ENCODE measurements at places on chromosomes 2 and 18.

DNA sequence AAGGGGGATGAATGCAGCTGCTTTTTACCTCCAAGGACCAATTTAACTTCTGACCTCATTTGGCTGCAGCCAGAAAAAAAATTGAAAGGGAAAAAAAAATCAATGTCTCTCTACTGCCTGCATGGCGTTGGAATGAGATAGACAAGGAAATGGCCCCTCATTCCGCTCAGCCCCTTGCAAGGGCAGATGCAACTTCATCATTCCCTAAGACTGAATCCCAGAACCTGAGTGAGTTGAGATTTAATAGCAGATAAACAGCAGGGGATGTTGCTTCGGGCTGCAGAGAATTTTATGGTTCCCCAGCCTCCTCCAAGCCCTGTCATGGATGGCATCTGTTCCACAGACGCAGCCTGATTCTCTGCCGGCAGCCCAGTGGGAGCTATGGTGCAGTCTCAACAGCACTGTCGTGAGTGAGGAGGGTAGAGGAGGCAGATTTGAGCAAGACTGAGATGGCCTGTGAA is 49.0 kb downstream of the CAPN13 start:
- no peak for DNase-seq

GRCh38 chr18:36532394-36532793 is 234.9 kb downstream of the FHOD3 start:
- no peak for DNase-seq

GRCh38 chr2:170038734-170039133 is 139.2 kb upstream of the MYO3B start:
- no peak for DNase-seq

DNA sequence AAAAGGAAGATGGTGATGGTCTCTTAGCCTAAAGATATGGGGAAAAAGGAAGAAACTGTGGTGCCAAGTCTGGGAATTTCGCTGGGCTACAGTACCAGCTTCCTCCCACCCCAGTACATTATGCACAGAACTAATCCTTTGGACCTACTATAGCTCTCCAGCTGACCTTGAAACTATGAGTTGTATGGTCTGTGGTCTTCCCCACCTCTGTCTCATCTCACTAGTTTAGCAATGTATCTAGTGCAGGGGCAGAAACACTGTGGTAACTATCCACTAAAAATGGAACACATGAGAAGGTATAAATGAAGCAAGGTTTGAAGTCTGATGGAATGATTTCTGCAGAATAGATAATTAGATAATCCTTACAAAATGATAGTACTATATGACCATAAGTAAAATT is 190.4 kb upstream of the CCDC150 start:
- DNase-seq: no peak

- peak; percentile 17 for DNase-seq
Observed at GRCh38 chr2:35973132-35973736, 382.3 kb upstream of the CRIM1 start.

DNA sequence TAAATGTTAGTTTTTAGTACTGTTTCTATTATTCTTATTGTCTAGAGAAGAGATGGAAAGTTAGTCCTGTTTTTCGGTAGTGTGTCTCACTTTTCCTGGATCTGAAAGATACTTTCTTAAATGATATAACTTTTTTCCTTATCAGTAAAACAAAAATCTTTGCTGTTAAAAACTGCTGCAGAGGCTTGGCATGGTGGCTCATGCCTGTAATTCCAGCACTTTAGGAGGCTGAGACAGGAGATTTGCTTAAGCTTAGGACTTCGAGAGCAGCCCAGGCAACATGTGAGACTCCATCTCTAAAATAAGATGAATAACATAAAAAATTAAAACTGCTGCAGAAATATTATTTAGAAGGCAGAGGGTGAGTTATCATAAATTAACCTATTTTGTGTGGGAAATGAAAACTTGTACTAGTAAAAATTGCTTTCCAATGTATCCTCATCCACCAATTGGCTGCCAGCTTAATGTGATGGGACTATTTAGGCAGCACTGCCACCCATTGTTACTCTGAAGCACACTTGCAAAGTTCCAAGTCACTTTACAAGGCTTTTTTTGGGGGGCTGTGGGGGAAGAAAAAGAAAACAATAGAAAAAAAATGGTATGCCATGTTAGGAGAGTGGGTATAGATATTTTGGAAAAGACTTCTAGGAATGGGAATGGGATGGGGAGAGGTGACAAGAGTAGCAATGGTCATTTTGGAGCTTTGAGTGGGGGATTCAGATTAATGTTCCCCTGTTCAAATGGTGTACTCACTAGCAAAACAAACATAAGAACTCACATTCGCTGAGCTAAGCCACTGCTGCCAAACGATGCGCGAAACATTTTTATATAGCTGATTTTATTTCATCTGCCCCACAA is 62.7 kb downstream of the MEIS1 start:
- no peak for DNase-seq

DNA sequence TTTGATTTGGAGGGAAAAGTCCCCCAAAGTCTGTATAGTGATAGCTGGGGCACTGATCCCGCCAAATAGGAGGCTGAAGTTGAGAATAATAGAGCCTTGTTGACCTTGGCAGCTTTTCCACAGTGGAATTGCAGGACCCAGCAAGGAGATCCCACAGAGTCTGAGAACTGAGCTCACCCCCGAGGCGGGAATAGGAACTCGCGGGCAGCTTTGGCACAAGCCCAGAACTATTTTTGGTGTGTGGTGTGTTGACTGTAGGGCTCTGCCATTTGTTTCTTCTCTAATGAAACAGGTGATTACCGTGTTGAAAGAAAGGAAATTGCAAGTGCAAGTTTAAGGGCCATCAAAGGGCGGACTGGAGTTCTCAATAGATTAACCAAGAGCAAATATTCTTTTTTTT is 34.0 kb downstream of the SH3RF3 start:
- no peak for DNase-seq

DNA sequence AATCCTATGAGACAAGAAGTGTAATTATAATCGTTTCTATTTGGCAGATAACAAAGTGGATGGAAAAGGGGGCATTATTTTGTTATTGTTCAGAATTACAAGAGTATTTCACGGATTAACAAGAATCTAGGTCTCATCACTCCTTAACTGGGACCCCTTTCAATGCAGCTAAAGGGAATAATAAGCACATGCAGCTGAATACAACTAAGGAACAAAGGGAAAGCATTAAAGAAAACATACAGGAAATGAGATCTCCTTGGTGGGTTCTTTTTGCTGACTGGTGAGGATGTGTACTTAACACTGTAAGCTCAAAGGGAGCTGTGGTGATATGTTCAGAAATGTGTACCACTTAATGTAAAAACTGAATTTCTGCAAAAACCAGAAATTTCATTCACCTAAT is 140.5 kb upstream of the WDSUB1 start:
- DNase-seq: no peak

GRCh38 chr2:157479081-157480027 is 35.5 kb upstream of the CYTIP start:
- DNase-seq: no peak

DNA sequence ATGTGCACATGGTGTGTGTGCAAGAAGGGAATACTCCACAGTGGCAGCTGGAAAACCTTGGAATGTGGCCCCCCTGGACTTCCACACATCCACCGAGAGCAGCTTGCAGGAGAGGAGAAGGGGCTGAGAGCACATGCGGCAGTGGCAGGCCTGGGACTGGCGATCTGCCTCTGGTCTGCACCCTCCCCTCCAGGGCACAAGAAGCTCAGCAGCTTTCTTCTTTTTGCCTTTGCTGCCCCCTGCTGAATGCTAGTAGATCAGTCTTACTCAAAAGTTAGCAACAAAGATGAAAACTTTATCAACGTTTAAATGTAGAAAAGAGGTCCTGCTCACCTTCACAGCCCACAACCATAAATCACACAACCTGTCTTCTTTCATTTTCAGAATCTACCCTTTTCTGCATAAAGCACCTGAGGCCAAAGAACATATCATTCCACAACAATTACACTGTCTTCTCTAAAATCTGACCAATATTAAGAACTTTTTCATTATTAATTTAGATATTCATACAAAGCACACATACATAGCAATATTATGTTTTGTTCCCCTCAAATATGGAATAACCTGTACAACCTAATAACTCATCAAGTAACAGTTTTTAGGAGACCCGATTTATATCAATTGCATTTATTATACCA is 34.6 kb downstream of the TGFBRAP1 start:
- DNase-seq: no peak

DNA sequence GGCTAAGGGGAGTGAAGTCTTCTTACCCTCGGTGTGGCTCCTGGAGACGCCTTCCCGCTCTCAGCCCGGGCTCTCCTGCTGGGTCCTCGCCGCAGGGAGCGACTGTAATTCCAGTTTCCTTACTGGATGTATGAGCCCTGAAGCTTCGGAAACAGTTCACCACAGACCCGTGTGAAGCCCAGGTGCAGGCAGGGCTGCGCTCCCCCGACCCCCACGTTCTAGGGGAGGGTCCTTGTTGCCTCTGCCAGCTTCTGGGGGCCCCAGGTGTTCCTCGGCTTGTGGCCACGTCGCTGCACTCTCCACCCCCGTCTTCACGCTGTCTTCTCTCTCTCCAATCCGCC is 5.1 kb upstream of the ASB1 start:
- no peak for DNase-seq

DNA sequence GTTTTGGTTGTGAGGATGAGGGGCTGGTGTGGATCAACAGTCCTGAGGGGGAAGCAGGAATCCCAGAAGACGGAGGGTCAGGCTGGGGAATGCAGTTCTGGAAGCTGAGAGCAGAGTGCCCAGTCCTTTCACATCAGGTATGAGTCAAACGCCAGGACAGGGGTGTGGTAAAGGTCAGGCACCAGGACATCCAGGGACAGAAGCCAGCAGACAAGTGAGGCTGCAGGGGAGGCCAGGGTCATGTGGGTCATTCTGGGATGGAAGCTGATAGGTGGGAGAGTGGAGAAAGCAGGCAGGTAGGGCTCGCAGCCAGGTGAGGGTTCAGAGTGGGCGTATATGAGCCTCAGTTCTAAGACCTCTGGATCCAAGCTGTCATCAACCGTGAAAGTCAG is 12.8 kb upstream of the GNLY start:
- DNase-seq: no peak

DNA sequence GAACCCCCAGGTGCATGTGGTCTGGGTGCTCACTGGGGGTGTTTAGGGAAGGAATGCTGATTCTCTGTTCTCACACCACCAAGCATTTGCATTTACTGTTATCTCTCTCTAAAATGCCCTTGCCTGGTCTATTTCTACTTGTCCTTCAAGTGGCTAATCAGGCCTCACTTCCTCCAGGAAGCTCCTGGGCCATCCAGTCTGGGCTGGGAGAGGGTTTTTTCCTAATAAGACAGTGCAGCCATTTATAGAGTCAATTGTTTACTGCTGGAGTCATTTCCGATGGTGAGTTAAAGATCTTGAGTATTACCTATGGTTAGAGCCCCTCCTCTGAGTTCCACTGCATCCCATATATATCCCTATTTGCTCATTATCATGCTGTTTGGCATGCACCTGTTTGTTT is 25.2 kb upstream of the ITGA6 start:
- DNase-seq: no peak

DNA sequence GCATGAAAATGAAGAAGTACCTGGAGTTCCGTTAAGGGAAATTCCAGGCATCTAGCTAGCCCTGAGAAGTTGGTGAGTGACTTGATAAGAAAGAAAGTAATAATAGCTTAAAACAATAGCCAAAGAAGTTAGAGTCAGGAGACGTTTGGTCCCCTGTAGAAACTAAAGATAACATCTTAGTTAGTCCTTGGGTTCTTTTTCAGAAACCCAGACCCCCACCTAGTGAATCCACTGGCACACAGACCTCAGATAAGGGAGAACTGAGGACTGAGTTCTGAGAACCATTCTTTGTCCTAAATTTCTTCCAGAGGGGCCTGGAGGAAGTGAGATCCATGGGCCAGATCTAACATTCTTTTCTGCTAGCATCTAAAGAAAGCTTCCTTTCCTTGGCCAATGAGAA is 335.4 kb downstream of the SLC4A3 start:
- no peak for DNase-seq
